ENCODE measurements at places on chromosomes 5 and 9. TPM values are rescaled to one million over a fixed set of nuclear protein-coding genes. Genes with fewer than 3 reads are reported as not detected.

The LCN12 gene
- 1.0 TPM for total RNA-seq

The GABRB2 gene
- not detected for total RNA-seq

GRCh38 chr5:171808951-171809350, 23.3 kb downstream of the SMIM23 start:
- no peak for DNase-seq

DNA sequence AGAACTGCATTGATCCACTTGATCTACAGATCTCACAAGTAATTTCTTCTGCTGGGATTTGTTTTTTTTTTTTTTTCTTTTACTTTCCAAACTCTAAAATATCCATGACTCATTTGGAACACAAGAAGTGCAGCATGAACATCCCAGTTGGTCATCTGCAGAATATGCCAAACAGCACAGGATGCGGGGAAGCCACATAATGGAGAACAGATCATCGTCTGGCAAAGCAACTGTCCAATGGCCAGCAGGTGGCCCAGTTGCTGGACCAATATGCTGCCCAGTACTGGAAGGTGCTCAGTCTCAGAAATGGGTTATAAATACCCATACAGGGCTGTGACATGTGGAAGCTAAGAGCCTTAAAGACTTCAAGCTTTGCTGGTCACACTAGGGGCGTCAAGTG, 221.3 kb upstream of the TAS2R1 start:
- no peak for DNase-seq

Measured in activated CD8-positive, alpha-beta T cell treated with anti-CD3 and anti-CD28 coated beads, Interleukin-2, amount 10 ng/mL, durations not matched to agents 7 days and 5 days (primary cell).